AG04450 (cell line): ENCODE measurements at places on chromosomes 3 and 15. TPM values are rescaled to one million over a fixed set of nuclear protein-coding genes. Genes with fewer than 3 reads are reported as not detected.

HIGD2B gene
- polyA plus RNA-seq, result not detected in 2 replicates

PAK6 gene
- polyA plus RNA-seq, result not detected in 2 replicates

CYP1A2 gene
- not detected in 2 replicates for polyA plus RNA-seq

CLDND1 gene
- polyA plus RNA-seq, result 102 and 129 TPM in 2 replicates

FETUB gene
- not detected in 2 replicates for polyA plus RNA-seq

ZNF660 gene
- polyA plus RNA-seq, result 2.1 and 2.8 TPM in 2 replicates

CSPG5 gene
- polyA plus RNA-seq, result not detected in 2 replicates

CDHR4 gene
- 0.09 TPM in 1 of 2 replicates, not detected in the other for polyA plus RNA-seq

NEO1 gene
- 3.5 and 3.9 TPM in 2 replicates for polyA plus RNA-seq

WHAMM gene
- polyA plus RNA-seq, result 3.1 and 3.6 TPM in 2 replicates
